ENCODE measurements at places on chromosomes 2 and 18.

DNA sequence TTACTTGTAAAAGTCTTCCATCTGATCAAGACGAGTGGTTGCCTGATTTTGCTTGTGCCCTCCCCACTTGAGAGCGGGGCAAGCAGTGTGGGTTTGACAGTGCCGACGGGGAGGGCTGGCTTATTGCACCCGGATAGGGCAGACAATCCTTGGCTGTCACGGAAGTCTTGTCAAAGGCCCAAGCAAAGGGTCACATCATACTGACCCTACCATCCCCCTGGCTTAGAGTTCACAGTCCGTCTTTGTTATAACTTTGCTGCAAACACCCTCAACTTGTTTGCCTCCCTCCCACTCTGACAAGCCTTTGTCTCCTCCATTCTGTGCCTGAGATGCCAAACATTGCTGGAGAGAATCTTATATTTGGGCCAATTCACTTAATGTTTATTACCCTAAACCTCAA is 165.9 kb upstream of the MSH6 start:
- no peak for DNase-seq

DNA sequence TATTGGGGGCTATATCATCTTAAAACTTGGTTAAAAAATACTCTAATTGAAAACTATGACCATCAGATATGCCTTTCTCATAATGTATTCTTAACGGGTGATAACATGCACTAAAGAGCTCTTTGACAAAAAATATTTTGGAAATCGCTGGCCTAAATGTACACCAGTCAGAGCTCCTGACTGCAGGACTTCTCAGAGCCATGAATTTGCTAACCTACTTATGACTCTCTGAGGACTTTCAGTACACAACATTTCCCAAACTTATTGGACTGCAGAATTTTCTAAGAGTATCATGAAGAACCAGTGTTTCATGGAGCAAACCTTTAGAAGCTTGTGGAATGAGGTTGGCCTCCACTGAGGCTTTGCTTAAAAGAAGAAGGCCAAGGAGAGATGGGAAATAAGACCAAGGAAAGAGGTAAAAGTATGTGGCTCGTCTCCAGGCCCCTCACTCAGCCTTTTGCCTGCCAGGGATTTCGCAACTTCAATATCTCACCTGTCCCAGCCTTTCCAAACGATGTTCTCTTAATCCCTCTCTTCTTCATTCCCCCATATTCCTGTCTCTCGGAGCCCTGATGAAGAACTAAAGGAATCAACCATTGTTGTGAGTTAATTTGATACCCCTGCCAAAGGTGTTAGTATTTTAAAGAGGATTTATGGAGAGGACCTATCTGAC is 88.8 kb upstream of the EPC2 start:
- DNase-seq: no peak

GRCh38 chr2:177930916-177931315 is 141.7 kb downstream of the PDE11A start:
- no peak for DNase-seq

GRCh38 chr2:18422432-18423165 is 137.9 kb downstream of the RDH14 start:
- DNase-seq: no peak

DNA sequence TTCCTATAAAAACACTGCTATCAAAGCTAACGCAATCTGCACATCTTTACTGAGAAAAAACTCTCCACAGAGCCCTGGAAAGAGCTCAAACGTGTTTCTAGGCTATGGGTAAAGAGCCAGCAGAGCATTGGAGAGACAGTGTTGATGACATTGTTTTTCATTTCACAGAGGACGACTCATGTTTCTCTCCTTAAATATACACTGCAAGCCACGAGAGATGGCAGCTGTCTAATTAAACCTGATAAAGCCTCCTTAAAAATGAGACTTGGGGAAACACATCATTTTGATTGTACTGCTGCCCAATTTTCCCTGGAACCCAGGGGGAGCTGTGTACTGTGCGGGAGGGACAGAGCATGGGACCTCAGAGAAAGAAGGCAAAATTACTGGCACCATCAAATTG is 294.3 kb upstream of the SETBP1 start:
- DNase-seq: no peak

GRCh38 chr2:119708241-119708640 is 29.2 kb downstream of the TMEM177 start:
- no peak for DNase-seq
